NAMALWA (cell line): ENCODE measurements at places on chromosomes 11 and 22.

GRCh38 chr11:95888439-95888838 is 35.5 kb downstream of the MTMR2 start:
- DNase-seq: no peak

DNA sequence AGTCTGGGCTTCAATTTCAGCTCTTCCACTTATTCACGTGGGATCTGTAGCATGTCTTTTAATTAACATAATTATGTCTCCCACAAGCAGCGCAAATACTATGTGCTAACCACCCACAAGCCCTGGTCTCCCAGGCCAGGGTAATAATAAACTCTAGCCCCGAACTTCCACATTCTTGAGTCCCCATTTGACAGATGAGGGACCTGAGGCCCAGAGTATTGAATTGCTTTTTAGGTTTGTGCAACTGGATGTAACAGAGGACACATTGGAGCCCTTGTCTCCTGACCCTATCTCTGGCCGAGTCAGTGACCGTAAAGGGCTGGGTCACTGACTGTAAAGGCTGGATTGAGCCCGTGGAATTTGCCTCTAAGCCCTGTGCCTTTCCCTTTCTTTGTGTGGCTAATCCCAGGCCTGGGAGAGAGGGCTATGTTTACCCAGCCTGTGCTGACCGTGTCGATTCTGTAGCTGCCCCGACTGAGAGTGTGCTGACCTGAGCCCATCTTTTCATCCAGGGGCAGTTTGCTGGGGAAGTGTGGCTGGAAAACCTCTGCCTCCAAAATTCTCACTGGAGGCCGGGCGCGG is 3.9 kb downstream of the CRYBB2 start:
- DNase-seq: no peak

DNA sequence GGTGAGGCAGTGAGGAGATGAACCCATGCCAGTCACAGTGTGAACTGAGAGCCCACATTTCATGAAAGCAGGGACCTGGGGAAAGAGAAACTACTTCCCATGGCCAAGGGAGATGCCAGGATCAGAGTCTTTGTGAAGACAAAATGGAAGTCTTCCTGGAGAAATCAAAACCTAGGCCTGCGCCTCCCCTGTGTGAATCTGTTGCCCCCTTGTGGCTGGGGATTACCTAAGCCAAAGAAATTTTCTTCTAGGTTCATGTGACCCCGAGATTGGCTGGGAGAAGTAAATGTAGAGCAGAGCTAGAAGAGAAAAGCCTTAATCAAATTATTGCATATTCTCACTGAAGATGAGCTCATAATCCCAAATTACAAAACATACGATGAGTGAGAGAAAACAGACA is 1075.3 kb downstream of the TBC1D22A start:
- DNase-seq: peak; percentile 68

DNA sequence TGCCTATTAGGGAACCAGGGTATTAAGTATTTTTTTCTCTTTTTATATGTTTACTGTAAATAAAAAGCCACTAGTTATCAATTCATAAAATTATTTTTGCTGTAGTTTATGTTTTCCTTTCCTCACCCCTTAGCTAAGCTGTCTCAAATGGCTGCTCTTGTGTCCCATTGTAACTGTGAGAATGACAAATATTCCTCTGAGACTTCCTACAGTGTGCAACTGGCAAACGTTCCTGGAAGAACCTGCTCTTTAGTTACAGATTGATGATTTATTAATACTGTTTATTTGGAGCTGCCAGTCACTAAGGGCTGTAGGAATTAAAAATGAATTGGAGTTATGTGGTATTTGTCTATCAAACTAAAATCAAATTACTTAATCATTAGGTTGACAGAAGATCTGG is 675.4 kb upstream of the ARHGAP42 start:
- DNase-seq: no peak

DNA sequence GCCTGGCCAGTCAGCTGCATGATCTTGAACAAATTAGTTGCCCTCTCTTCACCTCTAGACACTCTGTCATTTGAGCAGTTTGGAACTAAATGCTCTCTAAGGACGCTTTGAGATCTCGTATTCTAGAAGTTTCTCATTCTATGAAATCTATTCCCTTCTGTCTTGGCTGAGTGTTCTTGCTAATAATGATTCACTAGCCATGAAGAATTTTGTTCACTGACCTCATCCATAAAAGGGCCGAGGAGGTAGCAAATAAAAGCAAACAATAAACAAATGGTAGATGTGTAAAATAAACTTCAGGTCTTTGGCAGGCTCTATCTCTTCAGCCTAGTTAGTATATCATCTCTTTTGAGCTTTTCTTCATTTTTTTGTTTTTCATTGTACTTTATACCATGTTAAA is 76.6 kb downstream of the USP35 start:
- no peak for DNase-seq

GRCh38 chr11:57370251-57370650 is 10.7 kb downstream of the PRG3 start:
- no peak for DNase-seq

- peak; percentile 13 for DNase-seq
These were observed 125.7 kb downstream of the KIRREL3 start for GRCh38 chr11:126874831-126875230.

DNA sequence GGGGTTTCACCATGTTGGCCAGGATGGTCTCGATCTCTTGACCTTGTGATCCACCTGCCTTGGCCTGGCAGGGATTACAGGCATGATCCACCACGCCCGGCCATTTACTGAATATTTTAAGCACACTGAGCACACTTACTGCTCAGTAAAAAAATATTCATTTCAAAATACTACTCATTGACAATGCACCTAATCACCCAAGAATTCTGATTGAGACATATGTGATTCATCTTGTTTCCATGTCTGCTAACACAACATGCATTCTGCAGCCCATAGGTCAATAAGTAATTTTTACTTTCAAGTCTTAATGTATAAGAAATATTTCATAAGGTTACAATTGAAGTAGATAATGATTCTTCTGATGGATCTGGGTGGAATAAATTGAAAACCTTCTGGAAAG is 4.2 kb upstream of the OR52J3 start:
- no peak for DNase-seq

DNA sequence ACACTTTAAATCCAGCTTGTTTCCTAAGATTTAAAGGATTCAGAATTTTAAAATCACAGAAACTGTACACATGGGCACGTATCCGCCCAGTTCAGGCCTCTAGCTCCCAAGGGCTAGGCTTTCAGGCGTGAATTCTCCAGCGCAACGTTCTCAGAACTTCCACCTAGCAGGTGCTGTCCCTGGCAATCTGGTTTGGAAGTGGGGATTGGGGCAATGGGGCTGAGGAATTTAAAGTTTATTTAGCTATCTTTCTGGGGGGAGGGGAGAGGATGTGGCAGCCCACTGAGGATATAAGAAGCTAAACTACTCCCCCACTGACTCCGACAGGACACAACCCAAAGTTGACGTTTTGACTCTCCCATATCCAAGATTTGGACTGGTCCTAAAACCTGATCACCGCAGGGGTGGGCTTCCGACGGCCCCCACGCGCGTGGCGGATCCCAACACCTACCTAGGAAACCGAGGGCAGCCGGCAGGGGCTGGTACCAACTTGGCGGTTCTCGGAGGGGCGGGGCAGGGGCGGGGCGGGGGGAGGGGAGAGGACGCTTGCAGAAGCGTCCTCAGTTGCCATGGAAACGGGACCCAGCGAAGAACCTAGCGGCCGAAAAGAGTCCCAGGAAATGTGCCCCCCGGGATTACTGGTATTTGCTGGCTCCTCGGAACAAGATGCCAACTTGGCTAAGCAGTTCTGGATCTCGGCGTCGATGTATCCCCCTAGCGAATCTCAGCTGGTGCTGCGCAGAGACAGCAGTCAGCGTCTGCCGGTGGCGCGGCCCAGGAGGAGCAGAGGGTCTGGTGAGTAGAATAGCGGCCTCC is at the start of gene HOATZ:
HOATZ (plus strand) TSS at position 563 of the 816 bp plus-strand sequence; CDS start at position 570, 7 bp downstream.
- no peak for DNase-seq

- DNase-seq: no peak
These were observed 87.2 kb downstream of the LARGE2 start for GRCh38 chr11:46009647-46010046.

DNA sequence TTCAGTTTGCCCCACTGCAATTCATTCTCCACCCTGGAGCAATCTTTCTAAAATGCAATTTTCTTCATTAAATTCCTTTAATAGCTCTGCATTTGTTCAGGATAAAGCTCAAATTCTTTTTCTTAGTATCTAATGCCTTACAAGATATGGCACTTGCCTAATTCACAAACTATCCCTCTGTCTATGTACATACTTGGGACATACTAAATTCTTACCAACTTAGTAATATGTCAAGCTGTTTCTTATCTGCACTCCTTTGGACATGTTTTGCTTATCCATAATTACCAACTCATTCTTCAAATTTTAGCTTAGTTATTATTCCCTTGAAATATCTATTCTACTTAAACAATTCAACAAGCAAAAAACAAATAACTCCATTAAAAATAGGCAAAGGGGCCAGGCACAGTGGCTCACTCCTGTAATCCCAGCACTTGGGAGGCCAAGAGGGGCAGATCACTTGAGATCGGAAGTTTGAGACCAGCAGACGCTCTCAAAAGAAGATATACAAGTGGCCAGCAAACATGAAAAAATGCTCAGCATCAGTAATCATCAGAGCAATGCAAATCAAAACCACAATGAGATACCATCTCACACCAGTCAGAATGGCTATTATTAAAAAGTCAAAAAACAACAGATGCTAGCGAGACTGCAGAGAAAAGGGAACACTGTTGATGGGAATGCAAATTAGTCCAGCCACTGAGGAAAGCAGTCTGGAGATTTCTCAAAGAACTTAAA is 96.9 kb downstream of the FAM76B start:
- peak; percentile 61 for DNase-seq

DNA sequence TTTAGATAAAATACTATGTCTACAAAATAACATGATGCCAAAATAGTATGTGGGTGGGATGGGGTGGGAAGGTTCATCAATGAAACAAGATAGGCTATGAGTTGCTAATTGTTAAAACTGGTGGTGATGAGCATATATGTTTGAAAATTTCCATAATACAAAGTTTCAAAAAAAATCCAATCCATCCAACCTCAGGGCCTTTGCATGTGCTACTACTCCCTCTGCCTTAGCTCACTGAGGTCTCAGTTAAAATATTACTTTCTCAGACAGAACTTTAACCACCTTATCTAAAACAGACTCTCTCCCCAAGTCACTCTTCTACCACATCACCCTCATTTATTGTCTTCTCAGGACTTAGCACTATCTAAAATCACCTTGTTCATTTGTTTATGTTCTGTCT is 201.1 kb downstream of the TTC28 start:
- no peak for DNase-seq

DNA sequence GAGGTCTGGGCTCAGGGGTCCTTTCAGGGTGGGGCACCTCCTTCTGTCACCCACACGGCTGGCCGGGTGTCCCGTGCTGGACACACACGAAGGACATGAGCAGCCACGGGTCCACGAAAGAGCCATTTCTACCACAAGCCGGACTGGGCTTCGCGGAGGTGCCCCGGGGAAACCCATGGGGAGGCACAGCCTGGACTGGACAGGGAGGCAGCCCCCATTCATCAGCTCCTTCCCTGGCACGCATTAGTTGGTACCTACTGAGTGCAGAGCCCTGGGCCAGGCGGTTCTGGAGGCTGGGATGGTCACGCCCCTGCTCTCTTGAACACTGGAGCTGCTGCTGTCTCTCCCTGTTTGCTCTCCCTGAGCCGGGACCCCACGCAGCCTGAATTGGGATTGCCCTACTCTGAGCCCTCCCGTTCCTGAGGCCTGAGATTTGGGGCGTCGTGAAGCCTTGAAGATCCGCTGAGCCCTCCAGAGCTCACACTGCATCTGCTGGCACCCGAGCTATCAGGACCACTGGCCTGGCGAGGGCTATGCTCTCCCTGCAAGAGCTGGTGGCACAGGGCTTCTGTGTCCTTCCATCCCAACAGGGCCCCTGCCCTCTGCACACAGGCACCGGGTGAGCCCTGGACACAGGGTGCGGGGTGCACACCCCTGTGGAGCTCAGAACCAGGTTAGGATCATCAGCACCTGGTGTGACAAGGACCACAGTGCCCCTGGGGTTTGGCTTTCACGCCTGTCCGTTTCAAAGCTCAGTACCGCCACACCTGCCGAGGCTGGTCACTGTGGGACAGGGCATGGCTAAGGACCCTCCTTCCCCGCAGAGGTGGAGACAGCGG is 84.6 kb downstream of the MYEOV start:
- no peak for DNase-seq
